RKO (cell line): ENCODE measurements at places on chromosomes 5 and 9.

- DNase-seq: no peak
These were observed 128.9 kb upstream of the IL12B start for GRCh38 chr5:159459132-159459627.

GRCh38 chr5:172528440-172528839 is 74.1 kb upstream of the SH3PXD2B start:
- no peak for DNase-seq

- no peak for DNase-seq
These were observed 3.3 kb upstream of the CXXC5 start for GRCh38 chr5:139644646-139645429.

- DNase-seq: no peak
These were observed 115.3 kb downstream of the MARCHF11 start for GRCh38 chr5:16064135-16064893.

- no peak for DNase-seq
These were observed 2.6 kb upstream of the SPDL1 start for GRCh38 chr5:169580964-169581363.

DNA sequence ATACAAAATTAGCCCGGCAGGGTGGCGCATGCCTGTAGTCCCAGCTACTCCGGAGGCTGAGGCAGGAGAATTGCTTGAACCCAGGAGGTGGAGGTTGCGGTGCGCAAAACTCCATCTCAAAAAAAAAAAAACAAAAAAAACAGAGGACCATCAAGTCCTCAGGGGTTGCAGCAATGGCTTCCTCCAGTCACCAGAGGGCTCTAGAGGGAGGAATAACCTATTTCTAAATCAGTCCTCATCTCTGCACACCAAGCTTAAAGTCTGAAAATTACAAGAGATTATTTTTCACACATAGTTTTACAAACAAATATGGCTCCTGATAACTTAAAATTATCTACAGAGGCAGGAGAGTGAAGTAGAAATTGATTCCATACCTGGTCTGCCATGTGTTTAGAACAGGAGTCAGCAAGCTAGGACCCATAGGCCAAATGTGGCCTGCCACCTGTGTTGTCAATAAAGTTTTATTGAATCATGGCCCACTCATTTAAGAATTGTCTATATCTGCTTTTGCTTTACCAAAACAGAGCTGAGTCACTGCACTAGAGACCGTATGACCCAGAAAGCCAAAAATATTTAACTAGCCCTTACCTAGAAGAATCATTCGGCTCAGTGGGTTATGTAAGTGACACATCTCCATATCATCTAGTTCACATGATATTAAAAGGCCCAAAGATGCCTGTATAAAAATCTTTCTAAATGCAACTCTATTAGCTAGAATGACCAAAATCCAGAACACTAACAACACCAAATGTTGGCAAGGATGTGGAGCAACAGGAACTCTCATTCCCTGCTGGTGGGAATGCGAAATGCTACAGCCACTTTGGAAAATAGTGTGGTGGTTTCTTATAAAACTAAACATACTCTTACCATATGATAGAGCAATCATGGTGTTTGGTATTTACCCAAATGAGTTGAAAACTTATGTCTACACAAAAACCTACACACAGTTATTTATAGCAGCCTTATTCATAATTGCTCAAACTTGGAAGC is 207.7 kb downstream of the FRMD3 start:
- DNase-seq: peak; percentile 22

DNA sequence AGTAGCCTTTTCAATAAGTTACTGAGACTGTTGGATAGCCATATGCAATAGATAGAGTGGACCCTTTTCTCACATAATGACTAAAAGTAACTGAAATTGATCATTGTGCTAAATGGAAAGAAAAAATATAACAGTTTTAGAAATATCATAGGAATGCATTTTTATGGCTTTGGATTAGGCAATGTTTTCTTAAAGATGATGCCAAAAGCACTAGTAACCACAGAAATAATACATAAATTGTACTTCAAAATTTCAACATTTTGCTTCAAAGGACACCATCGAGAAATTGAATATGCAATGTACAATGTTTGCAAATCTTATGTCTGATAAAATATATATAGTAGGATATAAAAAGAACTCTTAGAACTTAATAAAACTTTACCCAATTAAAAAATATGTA is 1267.5 kb upstream of the CDH9 start:
- DNase-seq: no peak

GRCh38 chr9:75707191-75707590 is 183.3 kb upstream of the PCSK5 start:
- no peak for DNase-seq

GRCh38 chr9:76516350-76516749 is 57.4 kb downstream of the GCNT1 start:
- no peak for DNase-seq

DNA sequence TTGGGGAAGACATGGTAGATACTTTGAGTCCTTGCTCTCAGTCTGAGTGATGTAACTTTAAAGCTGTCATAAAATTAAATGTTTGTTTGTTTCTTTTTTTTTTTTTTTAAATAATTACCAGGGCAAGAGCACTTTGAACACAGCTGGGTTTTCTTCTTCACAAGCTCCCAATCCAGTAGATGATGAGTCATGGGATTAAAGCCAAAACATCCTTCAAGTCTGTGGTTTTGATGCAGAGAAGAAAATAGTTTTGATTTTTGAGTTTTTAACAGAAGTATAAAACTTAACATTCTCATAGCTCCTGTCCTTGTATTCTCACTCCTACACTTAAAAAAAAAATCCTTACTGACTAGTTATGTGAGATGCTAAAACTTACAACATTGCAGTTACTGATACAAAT is 34.8 kb upstream of the IL31RA start:
- DNase-seq: peak; percentile 52

- DNase-seq: no peak
These were observed 23.4 kb downstream of the IL33 start for GRCh38 chr9:6239048-6239461.

DNA sequence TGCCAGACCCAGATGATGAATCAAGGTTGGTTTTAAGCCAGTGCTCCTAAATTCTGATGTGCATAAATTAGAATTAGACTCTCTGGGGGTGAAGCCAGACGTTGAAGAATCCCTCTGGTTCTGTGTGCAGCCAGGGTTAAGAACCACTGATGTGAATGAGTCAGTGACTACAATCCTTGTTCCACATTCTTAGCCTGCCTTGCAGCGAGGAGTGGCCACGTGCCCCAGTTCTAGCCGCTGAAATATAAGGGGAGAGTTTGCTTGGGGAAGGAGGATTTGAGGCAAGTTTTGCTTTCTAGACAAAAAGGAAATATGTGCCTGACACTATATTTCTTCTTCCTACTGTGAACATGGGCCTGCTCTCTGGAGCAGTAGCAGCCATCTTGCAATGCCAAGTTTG is 34.2 kb upstream of the MSH3 start:
- DNase-seq: no peak

DNA sequence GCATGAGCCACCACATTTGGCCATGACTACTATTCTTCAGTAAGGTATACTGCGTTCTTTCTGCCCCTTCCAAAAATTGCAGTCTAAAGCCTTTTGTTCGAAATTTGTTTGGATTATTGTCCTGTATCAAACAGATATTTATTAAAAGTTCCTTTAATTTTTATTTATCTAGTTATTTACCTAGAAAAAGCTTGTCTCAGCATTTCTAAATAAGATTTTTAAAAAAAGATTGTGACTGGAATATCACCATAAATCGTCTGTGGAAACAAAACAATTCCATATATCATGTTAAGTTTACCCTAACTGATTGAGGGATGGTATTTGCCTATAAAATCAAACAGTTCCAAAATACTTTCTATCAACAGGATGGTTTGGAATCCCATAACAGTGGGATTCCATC is 14.7 kb downstream of the GNG10 start:
- DNase-seq: no peak

DNA sequence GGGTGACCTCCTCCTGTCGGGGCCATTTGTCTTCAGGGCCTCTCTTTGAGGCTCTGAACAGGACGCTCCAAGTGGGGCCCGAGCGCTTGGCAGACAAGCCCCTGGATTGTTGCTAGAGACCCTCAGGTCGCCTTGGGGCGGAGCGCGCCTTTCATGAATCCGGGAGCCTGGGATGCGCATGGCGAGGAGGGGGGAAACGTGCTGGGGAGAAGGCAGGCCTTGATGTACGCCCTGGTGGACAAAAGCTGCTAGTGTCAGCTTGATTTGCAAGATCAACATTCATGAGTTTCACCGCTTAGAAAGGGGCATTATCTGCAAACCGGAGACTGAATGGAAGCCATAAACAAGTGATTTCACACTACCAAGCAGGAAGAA is 226.3 kb downstream of the SMARCA2 start:
- no peak for DNase-seq

GRCh38 chr9:122125158-122125508 is 32.0 kb upstream of the TTLL11 start:
- DNase-seq: peak; percentile 75

GRCh38 chr5:58501778-58502417 is 10.7 kb downstream of the GAPT start:
- no peak for DNase-seq

DNA sequence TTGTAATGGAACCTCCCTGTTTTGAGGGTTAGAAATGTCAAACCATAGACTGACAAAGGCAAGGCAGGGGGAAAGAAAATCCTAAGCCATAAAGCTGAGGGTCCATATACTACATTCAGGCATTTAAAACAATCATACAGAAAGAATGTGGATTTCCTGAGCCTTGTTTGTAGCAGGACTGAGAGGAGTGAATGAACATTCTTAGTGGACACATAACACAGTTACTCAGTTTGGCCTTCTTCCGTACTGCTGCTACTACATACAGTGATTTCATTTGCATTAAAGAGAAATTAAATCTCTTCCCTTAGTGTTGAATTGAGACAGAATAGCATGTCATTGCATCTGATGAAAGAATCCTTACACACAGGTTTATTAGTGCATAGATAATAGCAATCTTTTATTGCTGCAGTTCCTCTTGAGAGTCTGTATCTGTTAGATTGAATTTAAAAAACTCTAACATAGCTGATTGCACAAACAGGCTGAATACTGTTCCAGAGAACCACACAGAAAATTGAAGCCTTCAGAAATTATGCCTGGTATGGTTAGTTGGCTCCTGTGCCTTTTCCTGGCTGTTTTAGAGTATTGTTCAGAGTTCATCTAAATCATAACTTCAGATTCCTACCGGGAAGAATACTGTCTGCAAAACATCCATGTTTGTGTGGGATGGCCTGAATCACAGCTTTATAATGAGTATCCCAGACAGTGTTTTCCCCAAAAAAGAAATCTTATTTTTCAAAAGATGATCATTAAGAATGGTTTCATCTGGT is 2.0 kb upstream of the MTX3 start:
- no peak for DNase-seq

DNA sequence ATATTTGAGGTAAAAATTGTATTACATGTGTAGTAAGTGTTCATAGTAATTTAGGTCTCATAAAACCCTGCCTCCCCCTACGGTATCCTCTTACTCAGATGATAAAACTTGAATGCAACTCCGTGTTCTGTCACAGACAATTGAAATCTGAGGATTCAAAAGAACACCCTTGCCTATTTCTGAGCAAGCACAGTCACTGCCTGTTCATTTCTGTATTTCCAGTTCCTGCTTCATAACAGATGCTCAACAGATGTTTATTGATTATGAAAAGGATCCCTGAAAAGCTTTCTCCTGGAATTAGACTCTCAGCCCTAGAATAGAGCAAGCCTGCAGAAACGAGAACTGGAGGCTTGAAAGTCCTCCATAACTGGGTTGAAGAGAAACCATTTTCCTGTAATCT is 144.1 kb upstream of the SPEF2 start:
- DNase-seq: no peak

GRCh38 chr9:121232251-121232650 is 30.6 kb upstream of the RAB14 start:
- DNase-seq: no peak

- no peak for DNase-seq
These were observed 361.6 kb downstream of the GABRG2 start for GRCh38 chr5:162429142-162429541.

DNA sequence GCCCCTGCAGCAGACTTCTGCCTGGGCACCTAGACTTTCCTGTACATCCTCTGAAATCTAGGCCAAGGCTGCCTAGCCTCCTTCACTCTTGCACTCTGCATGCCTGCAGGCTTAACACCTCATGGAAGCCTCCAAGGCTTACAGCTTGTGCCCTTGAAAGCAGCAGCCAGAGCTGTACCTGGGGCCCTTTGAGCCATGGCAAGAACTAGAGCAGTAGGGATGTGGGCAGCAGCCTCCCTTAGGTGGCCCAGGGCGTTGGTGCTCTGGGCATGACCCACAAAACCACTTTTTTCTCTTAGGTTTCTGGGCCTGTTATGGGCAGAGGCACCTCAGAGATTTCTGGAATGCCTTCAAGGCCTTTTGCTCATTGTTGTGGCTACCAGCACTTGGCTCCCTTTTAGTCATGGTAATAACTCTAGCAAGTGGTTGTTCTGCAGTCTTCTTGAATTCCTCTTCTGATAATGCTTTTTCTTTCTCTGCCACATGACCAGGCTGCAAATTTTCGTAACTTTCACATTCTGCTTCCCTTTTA is 606.2 kb downstream of the TLE4 start:
- no peak for DNase-seq

GRCh38 chr9:87340391-87340790 is 157.3 kb upstream of the DAPK1 start:
- no peak for DNase-seq

- DNase-seq: no peak
These were observed 63.5 kb upstream of the PUM3 start for GRCh38 chr9:2907411-2907810.

- DNase-seq: no peak
These were observed 182.4 kb downstream of the IRX1 start for GRCh38 chr5:3778000-3778550.

DNA sequence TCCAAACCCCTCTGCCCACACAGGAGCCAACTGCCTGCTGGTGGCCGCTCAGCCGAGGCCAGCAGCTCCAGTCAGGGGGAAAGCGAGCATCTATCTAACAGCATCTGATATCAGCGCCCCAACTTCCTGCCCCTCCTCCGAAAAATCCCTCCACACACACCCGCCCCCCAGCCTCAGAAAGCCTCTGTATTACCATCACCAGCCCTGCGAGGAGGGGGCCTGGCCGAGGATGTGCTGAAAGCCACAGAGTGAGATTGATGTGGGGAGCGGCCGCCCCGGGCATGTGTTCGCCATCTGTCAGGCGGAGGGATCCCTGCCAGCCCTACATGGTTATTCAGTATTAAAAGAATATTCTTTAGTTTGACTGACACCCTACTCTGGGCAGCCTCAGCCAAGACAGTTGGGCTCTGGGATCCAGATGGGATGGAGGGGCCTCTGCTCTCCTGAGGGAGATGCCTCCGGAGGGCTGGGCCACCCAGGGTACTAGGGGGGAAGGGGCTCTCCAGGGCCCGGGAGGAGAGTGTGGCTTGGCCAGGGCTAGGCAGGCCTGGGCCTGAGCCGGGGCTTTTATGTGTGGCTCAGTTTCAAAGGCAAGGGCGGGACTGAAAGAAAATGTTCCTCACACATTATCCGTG is 98.0 kb downstream of the HSD17B3 start:
- DNase-seq: no peak

DNA sequence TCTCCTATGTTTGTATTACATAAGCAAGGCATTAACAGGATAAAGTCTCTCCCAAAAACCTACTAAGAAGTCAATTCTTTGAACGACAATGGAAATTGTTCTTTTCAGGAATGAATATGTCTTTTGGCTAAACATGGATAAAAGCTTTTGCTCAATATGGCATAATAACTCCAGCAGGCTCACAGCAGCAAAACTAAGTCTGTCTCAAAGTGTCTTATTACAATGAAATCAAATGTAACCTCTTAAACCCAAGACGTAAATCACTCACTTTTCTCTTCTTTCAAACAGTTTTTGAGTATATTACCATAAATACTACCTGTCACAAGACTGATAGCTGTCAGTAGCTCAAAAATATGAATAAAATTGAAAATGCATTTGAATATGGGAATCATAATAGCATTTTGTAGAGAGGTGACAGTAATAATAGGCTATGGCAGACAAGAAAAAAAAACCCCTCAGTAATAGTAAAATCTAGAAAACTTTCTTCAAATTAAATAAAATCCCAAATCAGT is 41.7 kb upstream of the EFNA5 start:
- DNase-seq: no peak
